NCI-H524 treated with DMSO at 0.1 percent for 48 hours (cell line): ENCODE measurements at places on chromosomes 2 and 18.

DNA sequence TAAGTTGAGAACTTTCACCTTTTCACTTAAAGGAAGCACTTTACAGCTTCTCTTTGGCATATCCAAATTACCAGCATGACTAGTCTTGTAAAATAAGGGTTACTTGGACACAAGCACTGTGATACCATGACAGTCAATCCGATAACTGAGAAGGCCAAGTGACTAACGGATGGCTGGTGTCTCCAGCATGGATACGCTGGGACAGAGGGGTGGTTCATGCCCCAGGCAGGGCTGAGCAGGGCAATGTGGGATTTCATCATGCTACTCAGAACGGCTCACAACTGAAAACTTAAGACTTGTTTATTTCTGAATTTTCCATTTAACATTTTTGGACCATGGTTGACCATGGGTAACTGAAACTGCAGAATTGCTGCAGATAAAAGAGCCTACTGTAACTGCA is 43.1 kb upstream of the GPR155 start:
- no peak for DNase-seq

DNA sequence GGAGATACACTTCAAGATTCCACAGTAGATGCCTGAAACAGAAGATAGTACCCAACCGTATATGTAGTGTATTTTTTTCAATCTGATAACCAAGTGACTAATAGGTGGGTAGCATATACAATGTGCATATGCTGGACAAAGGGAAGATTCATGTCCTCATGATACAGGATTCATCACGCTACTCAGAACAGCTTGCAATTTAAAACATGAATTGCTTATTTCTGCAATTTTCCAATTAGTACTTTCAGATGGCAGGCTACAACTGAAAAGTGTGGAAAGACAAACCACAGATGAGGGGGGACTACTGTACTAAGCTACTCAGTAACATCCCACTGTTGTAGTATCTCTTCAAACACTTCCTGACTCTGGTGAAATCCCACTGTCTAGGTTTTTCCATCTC is 3.7 kb downstream of the IER3IP1 start:
- DNase-seq, result no peak

GRCh38 chr18:66966171-66966570 is 362.3 kb upstream of the CDH19 start:
- DNase-seq, result peak; percentile 95

DNA sequence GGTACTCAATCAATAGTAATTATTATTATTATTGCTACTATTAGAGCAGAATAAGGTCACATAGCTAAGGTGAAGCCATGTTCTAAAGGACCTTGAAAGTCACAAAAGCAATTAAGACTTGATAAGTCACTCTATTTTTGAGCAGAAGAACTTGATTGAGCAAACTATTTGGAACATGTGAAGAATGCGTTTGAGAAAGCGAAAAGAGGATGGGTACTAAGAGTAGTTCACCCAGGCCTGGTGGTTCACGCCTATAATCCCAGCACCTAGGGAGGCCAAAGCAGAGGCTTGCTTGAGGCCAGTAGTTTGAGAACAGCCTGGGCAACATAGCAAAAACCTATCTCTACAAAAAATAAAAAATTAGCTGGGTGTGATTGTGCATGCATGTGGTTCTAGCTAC is 7.2 kb upstream of the RTN4 start:
- no peak for DNase-seq

DNA sequence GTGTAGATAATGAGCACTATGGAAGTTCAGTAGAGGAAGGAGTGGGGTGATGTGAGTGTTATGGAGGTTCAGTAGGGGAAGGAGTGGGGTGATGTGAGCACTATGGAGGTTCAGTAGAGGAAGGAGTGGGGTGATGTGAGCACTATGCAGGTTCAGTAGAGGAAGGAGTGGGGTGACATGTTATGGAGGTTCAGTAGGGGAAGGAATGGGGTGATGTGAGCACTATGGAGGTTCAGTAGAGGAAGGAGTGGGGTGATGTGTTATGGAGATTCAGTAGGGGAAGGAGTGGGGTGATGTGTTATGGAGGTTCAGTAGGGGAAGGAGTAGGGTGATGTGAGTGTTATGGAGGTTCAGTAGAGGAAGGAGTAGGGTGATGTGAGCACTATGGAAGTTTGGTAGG is 116.3 kb upstream of the SMAD7 start:
- DNase-seq, result no peak

DNA sequence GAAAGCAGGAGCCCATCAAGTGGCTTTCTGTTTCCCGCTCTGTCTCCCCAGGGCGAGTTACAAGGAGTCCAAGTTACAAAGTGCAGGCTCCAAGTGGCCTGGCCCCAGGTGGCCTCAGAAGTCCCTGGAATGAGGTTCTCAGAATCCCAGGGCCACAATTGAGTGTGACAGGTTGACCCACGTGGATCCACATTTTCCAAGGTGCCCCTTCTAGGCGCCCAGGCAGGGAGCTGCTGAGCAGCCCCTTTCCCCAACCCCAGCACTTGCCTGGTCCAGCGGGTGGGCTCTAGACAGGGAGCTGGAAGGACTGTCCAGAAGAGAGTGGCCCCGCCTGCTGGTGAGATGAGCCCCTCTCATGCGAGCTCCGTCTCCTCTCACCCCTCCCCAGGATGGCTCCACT is 253.4 kb downstream of the CYP26B1 start:
- no peak for DNase-seq

GRCh38 chr2:43114210-43114609 is 112.2 kb downstream of the ZFP36L2 start:
- peak; percentile 24 for DNase-seq

- DNase-seq, result no peak
Observed at GRCh38 chr2:236254001-236254400, 10.2 kb downstream of the ASB18 start.

GRCh38 chr2:120403261-120403660 is 57.3 kb downstream of the INHBB start:
- DNase-seq, result no peak

GRCh38 chr18:6960124-6960523 is 157.5 kb downstream of the LAMA1 start:
- DNase-seq, result no peak

DNA sequence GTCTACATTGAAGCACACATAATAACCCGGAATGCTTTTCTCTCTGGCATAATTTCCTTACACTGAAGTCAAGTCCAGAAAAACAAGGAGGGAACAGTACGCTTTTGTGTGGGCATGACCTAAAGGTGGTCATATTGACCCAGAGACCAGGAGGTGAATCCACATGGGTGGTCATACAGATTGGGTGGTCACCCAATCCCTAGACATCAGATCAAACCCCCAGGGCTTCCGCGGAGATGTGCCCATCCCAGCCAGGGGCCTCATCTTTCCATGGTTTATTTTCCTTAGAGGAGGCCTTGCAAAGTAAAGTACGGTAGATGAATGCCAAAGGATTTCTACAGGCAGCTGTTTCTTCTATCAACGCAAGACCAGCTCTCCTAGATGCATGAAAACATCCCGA is 38.8 kb downstream of the FAM168B start:
- DNase-seq, result no peak

DNA sequence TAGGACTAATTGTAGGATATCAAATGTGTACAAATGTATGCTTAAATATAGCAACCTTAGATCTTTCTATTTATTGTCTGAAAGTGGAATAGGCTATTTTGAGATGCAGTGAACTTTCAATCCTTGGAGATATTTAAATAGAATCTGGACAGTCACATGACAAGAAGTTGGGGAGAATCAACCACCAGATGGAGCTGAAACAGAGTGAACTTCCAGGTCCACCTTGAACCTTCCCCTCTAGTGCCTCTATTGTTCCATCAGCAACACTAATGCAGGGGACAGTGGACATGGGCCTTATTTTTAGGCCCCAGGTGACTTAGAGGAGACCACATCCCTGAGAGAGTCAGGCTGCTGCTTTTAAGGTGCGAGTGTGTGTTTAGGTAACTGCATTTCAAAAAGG is 37.0 kb upstream of the CRIM1 start:
- no peak for DNase-seq

DNA sequence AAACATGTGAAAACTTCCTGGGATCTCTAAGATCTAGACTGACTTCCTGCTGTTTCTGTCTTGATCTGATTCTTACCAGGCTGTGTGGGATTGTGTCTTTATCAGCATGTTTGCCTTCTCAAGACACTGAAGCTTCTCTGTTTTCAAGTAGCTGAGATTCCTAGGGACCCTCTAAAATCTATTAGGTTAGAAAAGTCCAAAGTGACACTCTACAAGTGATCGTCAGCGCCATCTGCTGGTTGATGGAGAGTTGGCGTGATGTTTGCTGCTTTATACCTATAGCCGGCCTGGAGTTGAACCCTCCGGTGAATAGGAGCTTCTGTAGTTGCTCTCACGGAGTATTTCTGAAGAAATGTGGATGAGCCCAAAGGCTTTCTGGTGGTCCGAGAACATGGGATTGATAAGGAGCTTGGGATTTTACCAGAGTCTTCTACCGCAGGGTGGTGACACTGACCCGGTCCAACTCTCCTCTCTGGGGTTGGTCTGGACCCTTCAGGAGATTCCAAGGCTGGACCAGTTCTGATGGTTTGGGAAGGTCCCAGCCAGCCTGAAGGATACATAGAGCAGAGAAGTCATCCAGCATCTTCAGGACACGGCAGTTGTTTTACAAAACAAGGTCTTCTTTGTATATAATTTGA is 96.0 kb upstream of the TTC39C start:
- no peak for DNase-seq
